ENCODE measurements at places on chromosomes 2 and 18.

GRCh38 chr18:49651033-49651432 lies 89.2 kb downstream of the LIPG start:
- DNase-seq = no peak

DNA sequence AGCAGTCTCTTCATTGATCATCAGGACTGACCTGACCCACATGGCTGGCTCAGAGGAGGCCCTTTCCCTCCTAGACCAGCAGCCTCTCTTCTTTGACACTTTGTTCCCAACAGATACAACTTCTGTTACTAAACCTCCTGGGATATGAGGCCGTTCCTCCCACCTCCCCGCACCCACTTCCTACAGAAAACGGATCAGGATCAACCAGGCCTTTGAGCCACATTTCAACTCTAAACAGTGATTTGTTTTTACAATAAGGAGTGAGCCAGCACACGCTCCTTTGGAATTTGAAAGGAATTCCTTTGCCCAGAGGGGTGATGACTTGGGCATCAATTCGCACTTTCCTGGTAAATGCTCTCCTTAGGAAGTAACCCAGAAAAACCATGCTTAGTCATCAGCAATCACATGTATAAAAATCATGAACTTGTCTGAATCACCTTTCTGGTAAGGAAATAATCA lies 180.4 kb downstream of the FAM124B start:
- DNase-seq = no peak

GRCh38 chr2:233447506-233448219 lies 93.4 kb downstream of the DGKD start:
- no peak for DNase-seq

DNA sequence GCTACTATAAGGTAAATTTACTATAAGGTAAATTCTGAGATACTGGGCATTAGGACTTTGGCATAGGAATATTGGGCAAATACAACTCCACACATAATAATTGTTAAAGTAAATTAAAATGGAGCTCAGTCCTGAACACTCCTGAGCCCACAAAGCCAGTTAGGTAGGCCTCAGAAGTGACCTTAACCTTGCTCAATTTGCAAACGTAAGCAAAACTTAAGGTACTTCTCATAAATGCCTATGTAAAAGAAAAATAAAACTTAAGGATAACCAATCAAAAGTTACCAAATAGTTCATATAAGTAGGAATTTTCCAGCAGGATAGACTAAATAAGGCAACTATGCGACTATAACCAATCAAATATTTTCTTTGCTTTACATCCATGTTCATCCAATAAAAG lies 197.7 kb downstream of the MC4R start:
- no peak for DNase-seq
